Stimulated activated CD8-positive, alpha-beta memory T cell treated with anti-CD3 and anti-CD28 coated beads, Interleukin-4, amount 100 ng/mL, for 4 hours (primary cell): ENCODE measurements at places on chromosomes 2 and 18.

DNA sequence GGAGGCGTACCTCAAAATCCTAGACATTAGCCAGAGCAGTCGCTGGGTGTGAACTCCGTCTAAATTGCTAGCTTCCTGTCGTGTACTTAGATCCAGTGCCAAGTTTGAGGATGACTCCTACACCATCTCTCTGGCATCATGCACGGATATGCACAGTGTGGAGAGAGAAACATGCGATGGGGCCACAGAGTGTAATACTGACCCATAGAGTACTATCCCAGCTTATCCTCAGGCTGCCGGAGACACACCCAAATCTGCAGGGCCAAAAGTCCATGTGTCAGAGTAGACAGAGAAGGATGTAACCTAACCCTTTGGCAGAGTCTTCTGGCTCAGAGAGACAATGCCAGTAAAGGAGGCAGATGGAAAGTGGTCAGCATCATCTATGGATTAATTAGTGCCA lies 84.2 kb downstream of the ARL4C start:
- DNase-seq = no peak

DNA sequence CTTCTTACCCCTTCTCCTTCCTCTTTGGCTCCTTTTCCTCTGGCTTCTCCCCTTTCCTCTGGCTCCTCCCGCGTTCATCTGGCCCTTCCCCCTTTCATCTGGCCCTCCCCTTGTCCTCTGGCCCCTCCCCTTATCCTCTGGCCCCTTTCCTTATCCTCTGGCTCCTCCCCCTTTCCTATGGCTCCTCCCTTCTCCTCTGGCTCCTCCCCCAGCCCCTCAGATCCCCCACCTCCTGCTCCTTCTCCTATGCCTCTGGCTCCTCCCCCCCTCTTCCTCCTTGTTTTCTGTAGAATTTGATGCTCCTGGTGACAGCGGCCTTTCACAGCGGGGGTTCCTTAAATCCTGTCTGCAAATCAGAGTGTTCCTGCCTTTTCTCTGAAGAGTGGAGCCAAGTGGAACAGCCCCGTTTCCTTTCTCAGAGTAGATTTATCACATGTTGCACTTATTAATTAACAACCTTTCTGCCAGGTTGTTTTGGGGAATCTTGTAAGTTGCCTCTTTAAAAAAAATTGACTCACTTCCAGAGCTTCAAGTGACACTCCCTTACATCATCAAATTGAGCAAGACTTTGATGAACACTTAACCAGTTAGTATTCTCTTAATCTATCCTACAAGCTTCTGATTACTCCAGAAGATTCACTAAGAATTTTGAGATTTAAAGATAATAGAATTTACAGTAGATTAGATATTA lies 27.9 kb downstream of the FABP1 start:
- no peak for DNase-seq

- DNase-seq = no peak
Observed at GRCh38 chr2:144224472-144224871, 295.4 kb downstream of the ZEB2 start.

GRCh38 chr2:200308546-200309295 lies 2.2 kb downstream of the SPATS2L start:
- DNase-seq = no peak

DNA sequence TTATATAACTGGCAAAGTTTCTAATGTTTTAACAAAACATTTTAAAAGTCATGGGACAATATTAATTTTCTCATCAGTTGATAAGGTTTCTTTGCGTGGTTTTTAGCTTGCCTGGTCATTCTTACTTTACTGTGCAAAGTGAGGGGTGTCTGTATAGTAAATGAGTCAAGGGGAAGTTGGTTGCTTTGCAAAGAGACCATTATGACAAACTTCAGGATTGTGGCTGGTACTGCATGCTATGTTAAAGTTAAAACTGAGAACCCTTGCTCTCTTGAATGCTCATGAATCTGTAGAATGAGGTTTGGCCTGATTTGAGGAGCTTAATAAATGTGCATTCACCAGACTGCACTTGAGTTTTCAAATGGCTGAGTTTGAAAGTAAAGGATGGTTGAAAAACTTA lies 47.0 kb downstream of the COL4A4 start:
- DNase-seq = no peak

GRCh38 chr2:46096260-46096659 lies 200.9 kb upstream of the EPAS1 start:
- no peak for DNase-seq

- no peak for DNase-seq
Observed at GRCh38 chr2:102295566-102295965, 15.8 kb upstream of the IL1RL1 start.
